ENCODE measurements at places on chromosomes 5 and 9.

GRCh38 chr9:84754461-84754860 lies 84.9 kb downstream of the NTRK2 start:
- DNase-seq = no peak

GRCh38 chr5:96244696-96245095 lies 188.4 kb downstream of the PCSK1 start:
- DNase-seq = no peak

GRCh38 chr5:150246429-150246828 lies 43.1 kb downstream of the CAMK2A start:
- DNase-seq = no peak

- peak; percentile 81 for DNase-seq
Measured at GRCh38 chr9:74777136-74777879, 110.4 kb downstream of the TRPM6 start.

DNA sequence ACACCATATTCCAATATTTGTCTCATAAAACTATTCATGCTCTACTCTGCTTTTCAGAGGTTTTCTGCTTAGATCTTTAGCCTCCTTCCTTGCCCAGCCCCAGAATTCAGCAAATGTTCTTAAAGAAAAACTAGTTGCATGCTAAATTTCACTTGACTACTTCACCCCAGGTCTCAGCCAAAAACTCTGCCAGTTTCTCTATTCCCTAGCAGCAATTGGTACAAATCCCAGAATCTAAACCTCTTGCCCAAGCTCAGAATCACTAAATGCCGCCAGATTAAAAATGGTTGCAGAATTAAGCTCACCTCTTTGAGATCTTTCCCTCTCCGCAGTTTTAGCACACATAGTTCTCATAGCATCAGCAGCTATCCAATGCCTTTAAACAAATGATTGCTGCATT lies 331.2 kb upstream of the SMARCA2 start:
- no peak for DNase-seq

- DNase-seq = no peak
Measured at GRCh38 chr5:151717416-151717815, 30.7 kb upstream of the SPARC start.

DNA sequence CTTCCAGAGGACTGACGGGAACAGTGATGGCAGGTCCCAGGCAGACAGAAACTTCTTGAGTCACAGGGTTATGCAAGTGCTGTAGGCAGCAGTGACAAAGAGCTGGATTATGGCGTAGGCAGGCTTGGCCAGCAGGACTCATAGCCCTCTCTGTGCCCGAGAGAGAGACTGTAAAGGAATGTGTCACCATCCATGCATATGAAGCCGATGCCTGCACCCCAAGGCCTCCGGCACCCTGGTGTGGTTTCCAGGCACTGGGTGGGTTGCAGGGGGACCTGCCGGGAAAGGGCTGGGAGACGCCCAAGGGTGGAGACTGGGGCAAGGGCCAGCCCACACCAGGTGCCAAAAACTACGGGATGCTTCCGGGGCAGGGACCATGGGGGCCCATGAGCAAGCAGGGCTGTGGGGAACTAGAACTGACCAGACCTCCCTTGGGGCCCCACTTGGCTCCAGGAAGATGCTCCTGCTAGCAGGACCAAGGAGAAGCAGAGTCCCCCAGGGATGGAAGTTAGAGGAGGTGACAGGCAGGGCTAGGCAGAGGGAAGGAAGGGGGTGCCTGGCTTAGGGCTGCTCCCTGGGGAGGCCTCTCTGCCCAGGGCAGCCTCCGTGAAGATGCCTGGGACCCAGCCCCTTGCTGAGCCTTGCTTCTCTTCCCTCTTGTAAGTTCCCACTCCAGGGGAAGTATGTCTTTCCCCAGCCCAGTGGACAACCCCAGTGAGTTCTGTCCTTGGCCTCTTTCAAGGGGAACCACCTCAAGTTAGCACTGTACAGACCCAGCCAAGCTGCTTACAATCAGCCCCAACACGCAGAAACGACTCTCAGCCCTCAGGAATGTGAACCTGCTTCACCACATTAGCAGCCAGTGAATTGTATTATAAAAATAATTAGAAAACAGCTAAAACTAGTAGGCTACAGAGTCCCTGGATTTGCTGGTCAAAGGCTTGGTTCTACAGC lies 10.5 kb upstream of the IPPK start:
- DNase-seq = no peak

GRCh38 chr5:14035859-14036503 lies 91.5 kb upstream of the DNAH5 start:
- peak; percentile 87 for DNase-seq

All from eye (tissue), 1 donor.